Right ventricle myocardium inferior (tissue), 1 donor: ENCODE measurements at places on chromosomes 2 and 18. TPM values are rescaled to one million over a fixed set of nuclear protein-coding genes. Genes with fewer than 3 reads are reported as not detected.
A peak's percentile ranks its signal among the peaks of the same experiment; 100 is the strongest.

DNA sequence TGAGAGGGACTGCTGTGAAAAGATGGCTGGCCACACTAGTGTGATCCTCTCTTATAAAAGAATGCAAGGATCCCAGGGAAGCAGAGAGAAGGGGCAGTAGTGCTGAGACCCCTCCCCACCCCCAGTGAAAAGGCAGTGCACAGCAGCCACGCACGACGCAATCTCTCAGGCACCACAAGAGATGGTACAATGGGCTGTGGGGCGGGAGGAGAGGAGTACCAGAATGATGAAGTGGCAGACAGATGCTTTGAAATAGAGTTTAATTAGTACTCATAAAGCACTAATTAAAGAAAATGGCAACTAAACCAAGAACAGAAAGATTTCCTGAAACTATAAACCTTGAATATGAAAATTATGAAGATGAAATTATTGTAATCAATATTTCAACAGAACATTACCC, 29.0 kb downstream of the B4GALT6 start:
- no peak for DNase-seq

GRCh38 chr2:145277922-145278321, 758.0 kb upstream of the ZEB2 start:
- DNase-seq = no peak

- no peak for DNase-seq
These were observed 78.4 kb downstream of the KIF5C start for GRCh38 chr2:148953426-148953825.

GRCh38 chr2:66433945-66434678, 813 bp upstream of the MEIS1 start:
- peak; percentile 75 for DNase-seq

GRCh38 chr2:212536817-212537725, 1.5 kb downstream of the ERBB4 start:
- DNase-seq = peak; percentile 69

- DNase-seq = no peak
These were observed 79.2 kb upstream of the MGAT5 start for GRCh38 chr2:134174711-134175110.

- DNase-seq = no peak
These were observed 40.8 kb upstream of the SLC35F5 start for GRCh38 chr2:113797237-113797636.

ADD2 gene
- 2.3 TPM for total RNA-seq

CMPK2 gene
- total RNA-seq = 3.4 TPM

TM4SF20 gene
- total RNA-seq = not detected

LRP1B gene
- total RNA-seq = not detected
